ENCODE measurements at places on chromosomes 3 and 15.

DNA sequence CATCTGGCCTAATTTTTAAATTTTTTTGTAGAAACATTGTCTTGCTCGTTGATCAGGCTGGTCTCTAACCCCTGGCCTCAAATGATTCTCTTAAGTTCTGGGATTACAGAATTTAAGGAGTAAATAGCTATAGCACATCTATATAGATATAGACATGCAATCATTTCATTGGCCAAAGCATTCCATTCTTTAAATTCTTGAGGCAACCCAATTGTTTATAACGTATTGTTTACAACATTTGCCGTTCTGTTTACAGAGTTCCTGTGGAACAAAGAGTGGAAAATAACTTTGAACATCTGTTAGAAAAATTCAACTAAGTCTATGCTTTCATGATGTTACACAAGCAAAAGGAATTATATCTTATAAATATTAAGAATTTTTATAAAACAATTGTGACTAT, 205.2 kb upstream of the ROBO2 start:
- DNase-seq, result no peak

GRCh38 chr3:164200053-164200823, 878.1 kb downstream of the SI start:
- DNase-seq, result no peak

DNA sequence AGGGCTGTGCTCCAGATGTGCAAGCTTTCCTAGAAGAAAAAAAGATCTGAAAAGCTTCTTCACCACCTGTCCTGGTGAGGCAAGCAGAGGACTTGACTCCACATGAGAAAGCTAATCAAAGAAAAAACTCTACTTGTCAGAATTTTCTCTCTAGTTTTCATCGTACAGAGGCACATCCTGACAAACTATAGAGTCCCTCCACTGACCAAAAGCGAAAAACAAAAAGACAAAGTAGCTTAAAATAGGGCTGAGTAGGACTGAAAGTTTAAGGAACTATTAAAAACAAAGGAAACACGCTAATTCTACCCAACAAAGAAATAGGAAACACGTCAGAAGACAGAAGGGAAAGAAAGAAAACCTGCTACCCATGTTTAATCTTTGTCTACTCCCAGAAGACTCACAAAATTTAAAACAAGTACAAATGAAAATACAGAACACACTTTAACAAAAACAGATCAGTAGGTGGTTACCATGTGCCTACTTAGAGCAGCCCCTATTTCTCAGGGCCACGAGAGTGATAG, 26.5 kb downstream of the NANOGP8 start:
- DNase-seq, result no peak

- peak; percentile 29 for DNase-seq
Observed at GRCh38 chr3:10419637-10420232, 85.7 kb downstream of the ATP2B2 start.

GRCh38 chr15:87579537-87579936, 677.0 kb downstream of the NTRK3 start:
- no peak for DNase-seq

DNA sequence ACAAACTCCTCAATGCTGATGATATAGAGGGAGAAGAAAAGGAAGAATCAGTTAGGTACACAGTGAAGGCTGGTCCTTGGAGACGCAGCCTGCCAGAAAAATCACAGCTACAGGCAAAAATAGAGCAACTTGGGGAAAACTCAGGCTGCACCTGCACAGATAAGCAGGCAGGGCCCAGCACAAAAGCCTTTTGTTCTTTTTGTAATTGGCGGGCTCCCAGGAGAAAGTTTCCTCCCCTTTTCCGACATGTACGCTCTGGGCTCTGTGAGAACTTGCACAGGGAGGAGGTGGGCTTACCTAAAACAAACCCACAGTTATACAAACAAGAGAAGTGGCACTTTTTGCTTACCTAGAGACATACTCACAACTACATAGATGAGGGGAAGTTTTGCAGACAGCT, 813.4 kb upstream of the EPHA6 start:
- DNase-seq, result no peak

GRCh38 chr3:138594150-138594934, at the start of gene CEP70:
Gene CEP70, minus strand, starts transcription at chr3:138594260. Its CDS starts 21,333 bp downstream, at chr3:138572927.
- peak; percentile 79 for DNase-seq

DNA sequence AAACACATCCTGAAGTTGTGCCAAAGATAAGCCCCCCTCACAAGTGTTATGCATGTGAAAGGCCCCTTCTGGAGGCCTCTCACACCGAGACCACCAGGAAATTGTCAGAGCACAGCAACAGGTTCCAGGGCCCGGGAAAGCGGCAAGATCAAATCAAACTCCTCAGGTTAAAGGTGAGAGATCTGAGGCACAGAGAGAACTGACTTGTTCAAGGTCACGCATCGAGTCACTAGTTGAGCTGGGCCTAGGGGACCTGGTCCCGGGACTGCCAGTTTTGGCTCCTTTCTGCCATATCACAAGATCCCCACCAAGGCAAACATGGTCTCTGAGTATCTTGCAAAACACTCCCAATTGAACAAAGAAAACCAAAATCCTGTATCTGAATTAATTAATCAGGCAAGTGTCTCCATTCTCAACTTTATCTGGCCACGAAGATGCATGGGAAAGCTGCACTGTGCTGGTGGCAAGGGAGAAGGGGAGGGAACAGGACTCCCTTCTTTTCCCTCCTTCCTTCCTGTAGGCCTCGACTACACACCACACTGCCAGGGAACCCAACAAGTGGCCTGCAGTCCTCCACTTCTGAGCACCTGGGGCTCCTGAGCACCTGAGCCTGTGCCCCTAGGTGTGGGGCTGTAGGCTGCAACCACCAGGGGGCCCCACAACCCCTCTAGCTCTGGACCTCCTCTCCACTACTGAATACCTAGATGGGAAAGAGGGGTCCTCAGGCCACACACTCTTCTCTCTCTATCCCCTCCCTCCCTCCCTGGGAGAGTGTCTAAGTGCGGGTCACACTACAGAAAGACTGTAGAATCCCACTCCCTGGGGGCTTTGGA, 37.3 kb downstream of the ANP32A start:
- DNase-seq, result peak; percentile 52

DNA sequence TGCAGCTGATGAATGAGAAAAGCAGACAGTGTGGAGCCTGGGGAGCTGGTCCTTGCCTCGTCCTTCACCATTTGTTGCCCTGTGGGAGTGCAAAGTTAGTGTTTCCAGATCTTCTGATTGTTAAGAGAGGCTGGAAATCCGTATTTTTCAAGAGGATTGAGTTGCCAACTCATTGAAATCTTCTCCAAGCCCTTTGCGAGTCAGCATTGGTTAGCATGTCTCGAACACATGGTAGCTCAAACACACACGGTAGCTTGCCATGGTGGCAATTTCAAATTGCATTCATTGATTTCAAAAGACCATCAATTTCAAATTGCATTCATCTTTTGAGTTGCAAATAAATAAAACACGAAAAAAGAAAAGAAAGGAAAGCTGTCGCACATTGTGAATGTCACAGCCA, 70.7 kb downstream of the SLCO3A1 start:
- no peak for DNase-seq

DNA sequence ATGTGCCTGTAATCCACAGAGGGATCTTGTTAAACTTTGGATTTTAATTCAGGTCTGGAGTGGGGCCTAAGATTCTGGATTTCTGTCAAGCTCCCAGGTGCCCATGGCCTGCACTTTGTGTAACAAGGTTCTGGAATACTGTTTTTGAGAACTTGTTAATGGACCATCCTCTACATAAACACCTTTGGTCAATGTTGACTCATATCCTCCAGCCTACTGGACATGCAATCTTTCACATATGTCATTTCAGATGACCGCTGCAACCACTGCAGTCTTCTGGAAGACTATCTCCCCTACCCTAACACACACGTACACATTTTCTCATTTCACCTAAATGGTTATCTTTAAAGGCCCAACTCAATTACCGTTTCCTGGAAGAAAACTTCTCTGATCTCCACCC, 302.1 kb upstream of the TPRG1 start:
- DNase-seq, result no peak

DNA sequence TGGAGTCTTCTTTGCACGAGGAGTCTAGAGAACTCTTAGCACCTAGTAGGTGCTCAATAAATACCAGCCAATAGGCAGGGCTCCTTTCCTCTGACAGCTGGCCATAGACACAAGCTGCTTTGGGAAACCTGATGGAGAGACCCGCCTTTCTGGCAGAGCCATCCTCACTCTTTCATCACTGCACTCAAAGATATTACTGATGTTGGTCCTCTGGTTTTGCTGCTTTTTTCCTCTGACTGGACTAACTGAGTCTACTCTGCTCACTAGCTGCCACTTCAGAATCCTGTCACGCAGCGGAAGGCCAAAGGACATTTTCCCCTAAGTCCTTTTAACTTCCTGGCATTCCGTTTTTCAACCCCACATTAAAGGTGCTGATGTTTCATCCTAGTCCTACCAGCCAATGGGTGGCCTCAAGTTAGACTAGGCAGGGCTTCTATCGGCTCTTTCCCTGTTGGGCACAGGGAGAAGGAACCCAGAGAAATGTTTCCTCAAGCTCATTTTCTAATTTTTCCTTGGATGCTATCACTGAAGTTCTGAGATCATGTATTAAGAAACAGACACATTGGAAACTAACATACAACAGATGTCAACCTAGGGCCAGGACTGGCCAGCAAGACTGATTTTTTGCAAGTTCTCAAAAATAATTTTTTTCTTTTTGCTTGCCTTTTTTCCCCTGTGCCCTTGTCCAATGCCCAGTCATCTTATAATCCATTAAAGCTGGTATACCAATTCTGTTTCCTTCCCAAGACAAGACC, 132.8 kb upstream of the ICE2 start:
- no peak for DNase-seq

DNA sequence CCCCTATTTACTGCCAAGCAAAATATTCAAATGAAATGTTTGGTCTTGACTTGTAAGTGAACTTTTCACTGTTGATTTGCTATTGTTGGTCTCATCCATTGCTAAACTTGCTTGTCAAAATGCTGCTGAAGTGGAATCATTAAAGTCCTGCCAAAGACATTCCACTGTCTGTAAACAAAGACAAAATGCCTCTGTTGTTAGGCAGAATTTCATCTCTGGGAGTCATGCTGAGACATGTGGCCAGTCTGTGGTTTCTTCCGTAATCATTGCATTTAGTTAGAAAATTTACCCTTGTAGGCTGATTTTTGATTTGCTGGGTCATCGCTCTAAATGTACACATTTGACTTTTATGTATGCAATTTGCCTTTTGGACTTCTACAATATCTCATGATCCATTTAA, 577.7 kb downstream of the MECOM start:
- DNase-seq, result no peak

DNA sequence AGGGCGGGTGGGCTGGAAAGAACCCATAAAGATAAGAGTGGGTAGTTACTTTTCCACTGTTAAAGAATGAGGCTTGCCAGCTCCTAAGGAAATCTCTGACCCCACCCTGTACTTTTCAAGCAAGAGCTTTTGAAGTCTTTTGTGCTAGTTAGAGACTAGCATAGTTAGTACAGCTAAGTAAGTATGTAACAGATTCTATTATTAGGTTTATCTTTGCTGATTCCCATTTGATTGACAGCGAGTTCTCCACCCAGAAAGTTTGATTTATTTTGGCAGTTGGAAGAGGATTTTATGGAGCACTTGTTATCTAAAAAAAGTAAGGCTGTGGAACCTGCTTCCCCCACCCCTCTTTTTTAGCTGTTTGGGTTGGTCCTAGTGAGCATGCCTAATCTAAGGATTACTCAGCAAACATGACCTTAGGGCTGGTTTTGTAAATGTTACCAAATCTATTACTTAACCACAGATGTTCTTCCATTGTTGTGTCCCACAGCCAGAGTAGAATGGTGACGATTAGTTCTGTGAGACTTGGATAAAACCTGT, 57.6 kb downstream of the FNDC3B start:
- no peak for DNase-seq

DNA sequence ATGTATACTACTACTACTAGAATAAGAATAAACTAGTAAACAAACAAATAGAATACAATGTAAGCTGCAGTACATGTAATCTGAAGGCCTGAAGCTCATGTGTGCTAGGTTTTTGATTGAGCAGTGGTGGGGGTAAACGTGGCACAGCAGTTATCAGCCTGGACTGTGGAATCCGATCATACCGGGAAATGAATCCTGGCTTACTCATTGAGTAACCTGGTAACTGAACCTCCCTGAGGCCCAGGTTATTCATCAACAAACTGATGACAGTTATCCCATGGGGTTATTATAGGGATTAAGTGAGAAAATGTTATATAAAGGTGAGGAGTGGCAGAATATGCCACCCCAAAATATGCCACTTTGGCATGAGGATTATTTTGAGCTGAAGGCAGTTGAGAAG, 339.1 kb downstream of the FHIT start:
- no peak for DNase-seq

DNA sequence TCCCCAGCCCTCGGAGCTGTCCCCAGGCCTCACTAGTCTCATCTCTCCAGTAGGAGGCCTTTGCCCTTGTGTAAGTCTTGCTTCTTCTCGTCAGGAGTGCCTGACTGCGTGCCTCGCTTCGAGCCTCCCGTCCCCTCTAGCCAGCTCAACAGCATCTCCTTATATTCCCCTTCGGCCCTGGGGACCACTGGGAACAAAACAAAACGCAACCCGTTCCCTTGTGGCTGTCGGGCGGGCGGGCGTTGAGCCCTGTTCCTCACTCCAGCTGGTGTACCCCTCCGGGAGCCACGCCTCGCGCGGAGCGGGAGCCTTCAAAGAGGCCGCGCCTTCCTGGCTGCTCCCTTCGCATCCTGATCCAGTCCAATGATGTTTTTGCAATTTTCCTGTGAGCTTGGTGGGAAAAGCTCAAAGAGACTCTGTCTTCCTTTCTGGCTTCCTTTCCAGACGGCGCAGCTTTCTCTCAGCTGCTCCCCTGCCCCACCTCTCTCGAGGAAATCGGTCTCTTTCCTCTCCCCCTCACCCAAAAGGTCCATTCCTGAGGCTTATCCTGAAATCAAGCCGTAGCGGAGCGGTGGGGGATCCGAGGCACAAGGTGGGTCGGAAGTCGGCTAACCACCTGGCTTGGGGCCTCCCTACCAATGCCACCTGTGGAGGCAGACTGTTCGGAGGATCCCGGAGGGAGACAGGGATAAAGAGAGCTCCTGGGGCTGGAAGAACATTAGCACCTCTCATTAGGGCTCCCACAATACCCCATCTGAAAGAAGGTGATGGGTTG, 33.4 kb upstream of the SRP14 start:
- no peak for DNase-seq

- no peak for DNase-seq
Observed at GRCh38 chr15:65773386-65774111, 18.5 kb downstream of the DENND4A start.

- DNase-seq, result no peak
Observed at GRCh38 chr3:53850895-53851294, 4.5 kb downstream of the IL17RB start.

- no peak for DNase-seq
Observed at GRCh38 chr15:89885611-89886010, 8.2 kb downstream of the AP3S2 start.

All from stimulated activated CD4-positive, alpha-beta T cell treated with anti-CD3 and anti-CD28 coated beads, Interleukin-2, amount 100 ng/mL, for 48 hours (primary cell).